ENCODE measurements at places on chromosomes 6 and 20.
A peak's percentile ranks its signal among the peaks of the same experiment; 100 is the strongest.

GRCh38 chr6:55239099-55239498 is 64.8 kb downstream of the HCRTR2 start:
- DNase-seq: no peak

DNA sequence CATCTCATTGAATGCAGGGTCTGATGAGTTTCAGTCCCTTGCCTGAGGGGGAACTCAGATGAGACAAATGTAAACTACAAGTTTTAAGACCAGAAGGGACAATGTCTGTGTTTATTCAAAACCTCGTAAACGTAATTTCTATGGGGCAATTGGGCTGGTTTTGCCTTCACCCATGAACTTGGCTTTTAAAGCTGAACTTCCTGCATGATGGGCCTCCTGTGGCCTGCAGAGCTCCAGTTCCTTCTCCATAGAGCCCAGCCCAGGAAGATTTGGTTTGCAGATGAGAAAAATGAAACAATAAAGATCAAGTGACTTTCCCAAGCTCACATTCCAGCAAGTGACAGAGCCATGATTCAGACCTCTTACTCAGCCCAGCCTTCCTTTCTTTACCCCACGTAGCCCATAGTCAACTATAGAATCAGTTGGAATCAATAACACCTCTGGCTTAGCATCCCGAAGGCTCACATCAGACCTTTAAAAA is 612.3 kb downstream of the UTRN start:
- no peak for DNase-seq

- peak; percentile 28 for DNase-seq
Measured at GRCh38 chr6:73180763-73181619, 44.3 kb downstream of the KHDC1L start.

- peak; percentile 24 for DNase-seq
Measured at GRCh38 chr20:2006452-2007361, 12.8 kb upstream of the PDYN start.

- DNase-seq: no peak
Measured at GRCh38 chr6:39411465-39411864, 89.0 kb upstream of the KCNK16 start.

GRCh38 chr6:40577672-40578071 is 9.5 kb downstream of the LRFN2 start:
- DNase-seq: no peak

DNA sequence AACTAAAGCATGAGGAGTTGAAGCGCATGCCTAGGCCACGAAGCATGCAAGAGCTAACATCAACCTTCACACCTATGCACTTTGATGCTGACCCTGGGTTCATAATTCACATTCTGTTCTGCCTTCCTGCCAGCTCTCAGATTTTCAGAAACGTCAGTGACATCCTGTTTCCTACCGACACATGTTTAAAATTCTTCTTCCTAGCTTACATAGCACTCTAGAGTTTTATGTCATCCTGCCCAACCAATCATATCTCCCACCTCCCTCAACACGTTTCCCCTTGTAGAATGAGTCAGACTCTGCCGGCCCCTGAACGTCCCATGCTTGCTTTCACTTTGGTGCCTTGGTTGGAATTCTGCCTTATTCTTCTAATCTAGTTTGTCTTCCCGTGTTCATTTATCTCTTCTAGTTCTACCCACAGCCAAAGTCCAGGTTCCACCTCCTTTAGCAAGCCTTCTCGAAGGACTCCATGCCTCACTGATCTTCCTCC is 97.2 kb upstream of the MAP7 start:
- DNase-seq: peak; percentile 76

GRCh38 chr6:21587179-21587960 is 6.2 kb upstream of the SOX4 start:
- DNase-seq: peak; percentile 19

DNA sequence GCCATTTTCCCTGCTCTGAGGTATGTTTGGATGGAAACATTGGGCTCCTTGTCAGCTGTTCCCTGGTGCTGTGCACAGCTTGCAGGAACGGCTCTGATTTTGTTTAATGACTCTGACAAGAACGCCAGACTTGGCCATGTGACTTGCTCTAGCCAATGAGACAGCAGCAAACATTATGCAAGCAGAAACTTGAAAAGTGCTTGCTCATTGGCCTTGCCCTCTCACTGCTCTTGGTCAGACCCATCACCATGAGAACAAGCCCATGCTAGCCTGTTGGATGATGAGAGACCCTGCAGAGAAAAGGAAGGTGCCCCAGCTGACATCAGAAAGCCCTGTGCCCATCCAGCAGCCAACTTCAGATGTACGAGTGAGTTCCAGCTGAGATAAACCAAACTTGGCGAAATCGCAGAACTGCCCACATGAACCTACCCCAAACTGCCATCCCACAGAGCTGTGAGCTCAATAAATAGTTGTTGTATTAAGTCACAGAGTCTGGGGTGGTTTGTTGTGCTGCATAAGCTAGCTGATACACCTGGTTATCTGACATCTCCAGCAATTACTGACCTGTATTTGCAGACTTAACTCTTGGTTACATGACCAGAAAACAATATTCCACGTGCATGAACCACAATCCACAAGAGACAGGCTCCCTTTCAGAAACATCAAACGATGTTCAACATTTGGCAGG is 96.9 kb downstream of the JPH2 start:
- DNase-seq: peak; percentile 28

- no peak for DNase-seq
Measured at GRCh38 chr20:46568570-46569129, 18.2 kb upstream of the OCSTAMP start.

- DNase-seq: no peak
Measured at GRCh38 chr6:12324748-12325147, 34.6 kb downstream of the EDN1 start.

- no peak for DNase-seq
Measured at GRCh38 chr6:16844183-16844582, 82.9 kb upstream of the ATXN1 start.

DNA sequence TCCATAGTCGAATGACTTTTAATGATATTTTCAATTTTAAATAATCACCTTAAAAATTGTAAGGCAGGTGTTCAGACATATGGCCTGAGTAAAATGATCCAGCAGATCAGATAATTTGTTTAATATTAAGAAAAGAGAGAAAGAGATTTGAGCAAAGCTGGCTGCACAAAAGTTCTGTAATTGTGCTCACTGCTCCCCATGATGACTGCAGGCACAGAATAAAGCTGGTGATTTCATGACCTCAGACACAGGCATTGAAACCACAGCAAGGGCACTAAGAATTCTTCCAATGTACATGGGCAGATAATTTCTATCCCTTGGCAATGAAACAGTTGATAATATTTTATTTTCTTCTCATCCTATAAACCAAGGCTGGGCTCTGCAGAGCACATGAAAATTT is 553.1 kb downstream of the NKAIN2 start:
- no peak for DNase-seq

GRCh38 chr20:6735942-6736845 is 31.3 kb upstream of the BMP2 start:
- DNase-seq: no peak

GRCh38 chr6:145704143-145704781 is 31.1 kb downstream of the EPM2A start:
- DNase-seq: peak; percentile 7

- DNase-seq: peak; percentile 14
Measured at GRCh38 chr6:159762681-159763293, 942 bp downstream of the ACAT2 start.

DNA sequence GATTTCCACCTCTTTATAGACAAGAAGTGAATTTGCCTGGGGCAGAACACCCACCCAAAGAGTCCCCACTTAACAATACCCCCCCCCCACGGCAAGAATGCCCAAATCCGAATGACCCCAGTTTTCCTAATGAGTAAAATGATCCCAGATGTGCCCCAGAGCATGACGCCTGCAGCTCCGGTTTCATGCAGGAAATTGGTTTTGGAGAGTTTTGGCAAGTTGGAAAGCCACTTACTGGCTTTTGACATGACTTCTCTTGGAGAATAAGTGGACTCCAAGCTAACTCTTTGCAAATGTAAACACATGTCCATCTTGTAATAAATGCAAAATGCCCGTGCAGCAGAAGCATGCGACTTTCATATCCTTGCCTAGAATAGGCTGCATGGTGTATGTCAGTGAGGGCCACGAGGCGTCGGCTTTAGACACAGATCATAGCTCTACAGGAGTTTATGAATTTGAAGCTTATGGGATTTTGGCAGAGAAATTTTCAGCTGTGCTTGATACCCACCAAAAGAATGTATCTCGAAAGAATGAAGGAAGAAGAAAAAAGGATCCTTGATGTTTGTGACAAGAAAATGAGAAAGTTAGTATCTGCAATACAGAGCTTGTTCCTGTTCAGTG is 24.2 kb downstream of the EDN3 start:
- DNase-seq: no peak

DNA sequence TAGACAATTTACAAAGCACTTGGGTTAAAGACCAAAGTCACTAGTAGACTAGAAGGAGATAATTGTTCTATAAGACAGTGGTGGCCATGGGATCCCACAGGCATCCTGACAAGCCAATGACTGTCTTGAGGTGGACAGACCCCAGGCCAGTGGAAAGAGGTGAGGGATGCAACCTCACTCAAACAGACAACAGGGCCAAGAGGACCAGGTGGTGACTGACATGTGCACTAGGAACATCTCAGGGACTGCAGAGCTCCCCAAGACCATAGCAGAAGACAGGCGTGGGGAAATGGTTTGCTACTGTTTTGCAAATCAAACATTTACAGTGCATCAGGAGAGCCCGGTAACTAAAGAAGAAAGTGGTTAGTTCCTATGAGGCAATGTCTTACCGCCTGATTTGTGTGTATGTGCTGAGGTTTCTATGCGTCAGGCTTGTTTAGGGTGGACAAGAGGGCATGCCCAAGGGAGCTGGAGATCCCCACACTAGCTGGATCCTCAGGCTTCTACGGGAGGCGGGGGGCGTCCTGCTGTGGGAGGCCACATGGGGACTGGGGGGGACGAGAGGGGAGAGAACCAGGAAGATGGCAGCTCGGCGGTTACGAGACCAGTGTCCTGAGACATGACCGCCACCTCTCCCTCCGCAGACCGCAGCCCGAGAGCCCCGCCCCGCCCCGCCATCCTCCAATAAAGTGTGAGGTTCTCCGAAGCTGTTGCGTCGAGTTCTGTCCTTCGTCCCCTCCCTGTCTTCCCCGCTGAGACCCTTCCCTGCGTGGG is 623 bp upstream of the MRPS26 start:
- DNase-seq: peak; percentile 48

GRCh38 chr6:166439366-166440091 is 56.8 kb upstream of the MPC1 start:
- no peak for DNase-seq

- DNase-seq: no peak
Measured at GRCh38 chr6:113082745-113083144, 735.6 kb downstream of the RFPL4B start.

DNA sequence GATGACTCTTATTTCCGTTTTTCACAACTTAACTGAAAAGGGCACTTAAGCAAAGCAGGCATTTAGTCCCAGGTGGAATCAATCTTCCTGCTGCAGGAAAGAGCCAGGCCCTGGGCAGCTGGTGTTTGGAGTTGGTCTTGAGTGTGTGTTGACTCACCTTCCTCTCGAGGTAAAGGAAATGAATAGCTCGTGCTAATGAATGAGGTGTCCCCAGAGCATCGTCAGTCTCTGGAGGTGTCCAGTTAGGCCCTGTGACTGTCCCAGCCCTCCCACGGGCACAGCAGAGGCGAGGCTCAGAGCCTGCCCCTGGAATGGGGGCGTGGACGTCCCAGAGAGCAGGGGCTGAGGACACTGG is 277.7 kb downstream of the NRN1 start:
- DNase-seq: no peak

GRCh38 chr6:135334169-135334568 is 153.1 kb downstream of the MYB start:
- DNase-seq: no peak

DNA sequence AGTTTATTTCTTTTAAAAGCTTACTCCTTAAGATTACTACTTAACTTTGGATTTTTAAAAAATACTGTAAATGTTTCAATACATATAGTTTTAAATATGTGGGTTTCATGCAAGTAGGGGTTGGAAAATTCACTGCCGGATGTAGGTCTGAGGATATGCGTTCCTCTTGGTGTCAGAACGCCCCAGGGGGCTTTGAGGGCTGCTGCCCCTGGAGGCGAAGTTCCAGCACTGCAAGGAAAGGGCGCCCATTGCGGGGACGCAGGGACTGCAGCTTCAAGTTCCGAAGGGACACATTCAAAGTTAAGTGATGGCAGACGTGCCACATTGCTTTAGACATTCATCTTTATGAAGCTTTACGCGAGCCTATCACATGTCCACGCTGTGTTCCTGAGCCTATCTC is 152.9 kb downstream of the SOD2 start:
- no peak for DNase-seq

- no peak for DNase-seq
Measured at GRCh38 chr6:93516441-93516840, 97.1 kb upstream of the EPHA7 start.

GRCh38 chr6:169293196-169293595 is 39.5 kb upstream of the THBS2 start:
- no peak for DNase-seq

DNA sequence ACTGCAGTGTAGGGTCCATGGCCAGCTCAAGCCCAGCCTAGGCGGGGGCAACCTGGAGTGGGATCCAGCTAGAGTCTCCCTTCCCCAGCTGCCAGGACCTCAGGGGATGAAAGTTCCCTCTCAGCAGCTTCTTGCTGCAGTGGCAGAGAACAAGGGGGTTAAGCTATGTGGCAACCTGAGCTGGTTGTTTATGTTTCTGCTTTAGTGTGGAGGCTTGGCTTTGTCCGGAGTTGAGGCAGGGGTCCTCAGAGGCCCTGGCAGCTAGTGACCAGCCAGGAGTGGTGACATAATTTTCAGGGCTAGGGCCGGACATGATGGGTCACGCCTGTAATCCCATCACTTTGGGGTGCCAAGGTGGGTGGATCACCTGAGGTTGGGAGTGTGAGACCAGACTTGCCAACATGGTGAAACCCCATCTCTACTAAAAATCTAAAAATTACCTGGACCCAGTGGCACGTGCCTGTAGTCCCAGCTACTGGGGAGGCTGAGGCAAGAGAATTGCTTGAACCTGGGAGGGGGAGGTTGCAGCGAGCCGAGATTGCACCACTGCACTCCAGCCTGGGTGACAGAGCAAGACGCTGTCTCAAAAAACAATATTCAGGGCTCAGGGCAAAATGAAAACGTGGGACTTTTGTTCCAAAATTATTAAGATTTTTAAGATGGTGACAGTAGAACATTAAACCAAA is 8.5 kb upstream of the PCIF1 start:
- DNase-seq: no peak

GRCh38 chr6:31727717-31728671 is 1.1 kb downstream of the DDAH2 start:
- no peak for DNase-seq

DNA sequence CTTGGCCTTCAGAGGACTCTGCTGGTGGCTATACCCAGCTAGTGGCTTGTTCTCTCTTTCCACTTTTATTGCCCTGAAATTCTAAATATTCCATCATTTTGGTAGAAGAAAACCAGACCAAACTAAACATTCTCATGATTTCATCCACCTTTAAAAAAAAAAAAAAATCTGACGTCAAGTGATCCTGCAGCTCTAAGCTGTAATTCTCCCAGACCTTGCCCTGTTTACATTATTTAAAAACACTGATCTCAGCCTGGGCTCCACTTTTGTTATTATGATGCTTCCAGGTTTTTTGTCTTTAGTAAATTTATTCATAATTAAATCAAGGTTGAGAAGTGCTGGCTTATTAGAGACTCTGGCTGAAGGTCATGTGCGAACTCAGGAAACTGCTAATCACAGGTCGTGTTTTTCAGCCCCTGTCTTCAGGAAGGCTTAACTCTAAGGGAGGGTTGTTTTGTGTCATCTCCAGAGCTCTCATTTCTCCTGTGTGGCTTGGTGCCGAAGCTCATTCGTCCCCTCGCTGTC is 114.4 kb downstream of the MTHFD1L start:
- no peak for DNase-seq

Measured in CD4-positive, alpha-beta T cell treated with Interferon alpha-2 for 1 hour (primary cell).